NCI-H510A (cell line): ENCODE measurements at places on chromosomes 13 and 19.

DNA sequence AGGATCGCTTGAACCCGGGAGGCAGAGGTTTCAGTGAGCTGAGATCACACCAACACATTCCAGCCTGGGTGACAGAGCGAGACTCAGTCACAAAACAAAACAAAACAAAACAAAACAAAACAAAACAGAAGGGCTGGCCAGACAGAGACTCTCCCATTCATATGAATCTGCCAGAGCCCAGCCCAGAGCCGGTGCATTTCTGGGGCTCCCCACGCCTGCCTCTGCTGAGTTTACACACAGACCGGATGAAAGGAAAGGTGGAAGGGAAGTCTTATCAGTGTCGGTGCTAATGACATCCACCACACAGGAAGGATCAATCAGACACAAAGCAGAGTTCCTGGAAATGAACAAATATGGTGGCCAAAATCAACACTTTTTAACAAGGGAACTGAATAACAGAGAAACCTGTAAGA is 6.8 kb downstream of the TRAPPC6A start:
- no peak for DNase-seq

- no peak for DNase-seq
Measured at GRCh38 chr19:5345895-5346386, 5.3 kb upstream of the PTPRS start.

- no peak for DNase-seq
Measured at GRCh38 chr19:31485472-31485871, 136.2 kb upstream of the TSHZ3 start.

DNA sequence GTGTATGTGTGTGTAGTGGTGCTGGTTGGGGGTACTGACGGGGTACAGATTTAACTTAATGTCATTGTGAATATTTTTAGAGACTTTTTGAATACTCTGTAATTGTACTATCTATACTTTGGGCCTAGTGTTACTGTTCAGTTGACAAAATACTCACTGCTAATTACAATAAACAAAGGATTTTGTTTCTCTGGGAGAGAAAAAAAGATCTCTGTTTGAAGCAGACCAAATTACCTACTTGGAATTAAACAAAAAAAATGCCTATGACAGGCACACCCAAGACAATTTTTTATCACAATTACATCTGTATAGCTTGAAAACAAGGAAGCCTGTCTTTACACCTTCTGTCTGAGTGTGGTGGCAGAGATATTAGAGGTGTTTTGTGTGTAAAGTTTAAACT is 45.1 kb downstream of the OLFM4 start:
- no peak for DNase-seq

- no peak for DNase-seq
Measured at GRCh38 chr13:30403456-30403855, 18.8 kb upstream of the UBE2L5 start.

- DNase-seq = no peak
Measured at GRCh38 chr19:12665281-12665573, 1.3 kb downstream of the MAN2B1 start.

DNA sequence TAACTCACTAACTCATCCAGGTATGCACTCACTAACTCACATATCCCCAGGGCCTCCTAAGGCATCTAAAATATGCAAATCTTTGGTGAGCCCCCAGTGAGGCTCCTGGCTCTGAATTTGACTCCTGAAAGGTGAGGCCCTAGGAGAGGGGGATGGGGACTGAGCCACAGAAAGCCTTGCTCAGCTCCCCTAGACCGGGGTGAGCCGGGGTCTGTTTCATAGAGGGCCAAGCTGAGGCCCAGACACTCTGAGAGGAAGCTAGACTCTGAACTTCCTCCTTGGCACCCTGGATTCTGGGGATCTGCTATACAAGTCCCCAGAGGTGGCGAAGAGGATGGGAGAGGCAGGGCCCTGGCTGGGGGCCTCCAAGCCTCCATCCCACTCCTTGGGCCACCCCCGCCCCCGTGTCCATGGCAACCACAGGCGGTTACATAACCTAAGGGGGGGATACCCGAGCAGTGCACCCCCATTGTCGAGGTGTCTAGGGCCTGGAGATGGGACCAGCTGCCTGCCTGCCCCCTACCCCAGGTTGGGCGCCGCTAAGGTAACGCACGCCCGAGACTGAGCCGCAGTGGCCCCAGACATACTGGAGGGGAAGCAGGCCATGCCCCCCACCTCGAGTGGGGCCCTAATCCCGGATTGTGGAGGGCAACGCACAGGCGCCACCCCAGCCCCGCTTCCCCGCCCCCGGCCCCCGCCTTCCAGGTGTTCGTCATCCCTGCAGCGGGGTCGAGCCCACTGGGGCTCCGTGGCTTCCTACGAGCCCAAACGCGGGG is 646 bp downstream of the ABHD8 start:
- DNase-seq = no peak

- no peak for DNase-seq
Measured at GRCh38 chr13:51322826-51323225, 16.7 kb upstream of the SERPINE3 start.

DNA sequence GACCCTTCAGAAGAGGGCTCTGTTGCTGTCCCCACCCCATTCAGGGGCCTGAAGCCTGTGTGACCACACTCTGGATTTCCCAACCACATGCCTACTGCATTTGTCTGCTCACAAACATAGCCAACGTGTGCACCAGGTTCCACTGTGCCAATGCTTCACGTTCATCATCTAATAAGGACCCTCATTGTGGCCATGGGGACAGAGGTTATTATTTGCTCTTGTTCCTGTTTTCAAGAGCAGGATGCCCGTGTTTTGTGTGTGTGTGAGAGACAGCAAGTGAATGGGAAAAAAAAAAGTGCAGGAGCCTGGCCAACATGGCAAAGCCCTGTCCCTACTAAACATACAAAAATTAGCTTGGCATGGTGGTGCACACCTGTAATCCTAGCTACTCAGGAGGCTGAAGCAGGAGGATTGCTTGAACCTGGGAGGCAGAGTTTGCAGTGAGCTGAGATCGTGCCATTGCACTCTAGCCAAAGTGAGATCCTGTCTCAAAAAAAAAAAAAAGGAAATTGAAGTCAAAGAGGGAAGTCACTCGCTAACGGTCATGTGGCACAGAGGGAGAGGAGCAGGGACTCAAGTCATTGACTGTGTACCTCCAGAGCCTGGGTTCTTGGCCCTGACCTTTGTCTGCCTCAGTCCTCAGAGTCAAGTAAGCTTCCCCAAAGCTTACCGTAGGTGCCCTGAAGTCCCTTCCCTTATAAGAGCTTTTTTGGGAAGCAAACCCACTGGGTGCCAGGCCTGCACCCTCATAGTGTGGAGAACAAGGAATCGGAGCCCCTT is 6.9 kb downstream of the B3GNT8 start:
- no peak for DNase-seq

DNA sequence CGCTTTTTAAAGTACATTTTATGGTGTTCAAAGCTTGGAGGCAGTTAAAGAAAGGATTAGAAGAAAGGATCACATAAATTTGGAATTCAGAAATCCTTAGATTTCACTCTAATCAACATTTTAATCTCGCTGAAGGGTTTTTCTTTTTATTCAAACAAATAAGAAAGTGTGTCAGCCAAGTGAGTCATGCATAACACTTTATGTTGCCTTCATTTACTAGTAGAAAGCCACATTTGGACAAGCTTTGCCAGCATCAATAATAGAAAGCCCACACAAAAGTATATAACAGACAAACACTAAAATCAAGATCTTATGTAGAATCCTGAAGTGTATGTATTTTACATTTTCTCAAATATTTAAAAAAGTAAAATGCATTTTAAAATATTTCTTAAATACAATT is 154.9 kb upstream of the TRPC4 start:
- no peak for DNase-seq

DNA sequence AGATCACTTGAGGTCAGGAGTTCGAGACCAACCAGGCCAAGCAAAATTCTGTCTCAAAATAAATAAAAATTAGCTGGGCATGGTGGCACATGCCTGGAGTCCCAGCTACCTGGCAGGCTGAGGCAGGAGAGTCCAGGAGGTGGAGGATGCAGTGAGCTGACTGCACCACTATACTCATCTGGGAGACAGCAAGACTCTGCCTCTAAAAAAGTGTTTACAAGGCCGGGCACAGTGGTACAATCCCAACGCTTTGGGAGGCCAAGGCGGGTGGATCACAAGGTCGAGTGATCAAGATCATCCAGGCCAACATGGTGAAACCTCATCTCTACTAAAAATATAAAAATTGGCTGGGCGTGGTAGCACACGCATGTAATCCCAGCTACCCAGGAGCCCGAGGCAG is 4.2 kb upstream of the DAPK3 start:
- DNase-seq = no peak

GRCh38 chr19:11539495-11540365 is 1.1 kb downstream of the CNN1 start:
- no peak for DNase-seq

- DNase-seq = peak; percentile 95
Measured at GRCh38 chr19:17334414-17335409, at the start of gene ANO8. ANO8 (minus strand) TSS chr19:17334855; CDS start chr19:17334670, 185 bp downstream.

DNA sequence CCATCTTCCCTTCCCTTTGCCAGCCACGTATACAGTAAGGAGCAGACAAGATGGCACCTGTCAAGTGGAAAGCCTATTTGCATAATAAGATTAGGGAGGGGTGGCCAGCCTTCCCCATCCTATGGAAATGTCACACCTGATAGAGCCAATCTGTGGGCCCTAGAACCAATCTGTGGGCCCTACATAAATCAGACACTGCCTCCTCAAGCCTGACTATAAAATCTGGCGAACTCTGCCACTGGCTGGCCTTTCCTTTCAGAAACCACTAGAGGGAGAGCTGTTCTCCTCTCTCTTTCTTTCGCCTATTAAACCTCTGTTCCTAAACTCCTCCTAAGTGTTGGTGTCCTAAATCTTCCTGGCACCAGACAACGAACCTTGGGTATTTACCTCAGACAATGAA is 231.5 kb upstream of the KLHL1 start:
- no peak for DNase-seq

GRCh38 chr13:48505012-48505411 is 27.9 kb downstream of the RCBTB2 start:
- no peak for DNase-seq

DNA sequence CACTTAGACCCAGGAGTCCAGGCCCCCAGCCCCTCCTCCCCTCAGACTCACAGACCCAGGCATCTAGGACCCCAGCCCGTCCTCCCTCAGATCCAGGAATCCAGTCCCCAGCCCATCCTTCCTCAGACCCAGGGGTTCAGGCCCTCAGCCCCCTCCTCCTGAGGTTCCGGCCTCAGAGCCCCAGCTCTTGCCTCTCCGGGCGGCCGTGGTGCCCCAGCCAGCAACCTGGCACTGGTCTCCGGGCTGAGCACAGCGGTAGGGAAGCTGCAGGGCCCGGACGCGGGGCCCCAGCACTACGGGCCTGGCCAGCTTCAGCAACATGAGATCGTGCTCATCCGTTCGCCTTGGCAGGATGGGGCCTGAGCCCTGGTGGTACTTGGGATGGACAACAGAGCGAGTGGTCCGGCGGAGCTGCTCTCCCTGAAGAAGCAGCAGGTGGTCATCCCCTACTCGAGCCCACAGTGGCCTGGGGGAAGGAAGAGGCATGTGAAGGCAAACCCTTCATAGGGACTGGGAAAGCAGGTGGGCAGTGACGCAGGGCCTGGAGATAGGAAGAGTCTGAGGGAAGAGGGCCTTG is 3.7 kb downstream of the KLK10 start:
- DNase-seq = no peak

DNA sequence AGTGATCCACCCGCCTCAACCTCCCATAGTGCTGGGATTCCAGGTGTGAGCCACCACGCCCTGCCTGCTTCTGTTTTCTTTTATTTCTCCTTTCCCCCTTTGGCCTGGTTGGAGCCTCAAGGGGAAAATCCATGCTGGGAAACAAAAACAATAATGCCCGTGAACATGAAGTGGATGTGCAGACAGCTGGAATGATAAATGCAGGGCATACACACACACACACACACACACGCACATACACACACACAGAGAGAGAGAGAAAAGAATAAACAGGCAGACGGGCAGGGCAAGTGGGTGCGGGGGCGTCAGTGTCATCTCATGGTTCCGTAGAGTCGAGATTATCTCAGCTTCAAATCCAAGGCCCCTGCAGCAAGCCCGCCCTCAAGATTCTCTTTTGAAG is 4.4 kb upstream of the PLEKHF1 start:
- DNase-seq = no peak

- DNase-seq = no peak
Measured at GRCh38 chr13:62706048-62706447, 1290.4 kb upstream of the PCDH20 start.

DNA sequence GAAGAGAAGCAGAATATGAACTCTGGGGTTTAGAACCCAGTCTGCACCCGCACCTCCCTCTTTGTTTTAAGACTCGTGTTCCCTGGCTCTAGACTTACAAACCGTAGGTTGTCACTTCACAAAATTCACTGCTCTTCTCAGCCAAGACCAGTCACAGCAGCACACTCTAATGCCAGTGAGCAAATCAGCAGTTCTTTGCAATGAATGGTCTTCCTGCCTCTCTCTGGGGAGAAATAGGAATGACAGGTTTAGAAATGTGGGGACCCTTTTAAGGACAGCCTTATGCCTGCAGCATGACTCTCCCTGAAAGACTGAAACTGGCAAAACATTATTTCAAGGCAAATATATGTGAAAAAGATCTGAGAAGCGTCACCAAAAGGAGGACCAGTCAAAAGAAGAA is 156.9 kb downstream of the KCTD15 start:
- no peak for DNase-seq

GRCh38 chr19:3983936-3984583 is 1.2 kb downstream of the EEF2 start:
- DNase-seq = no peak

DNA sequence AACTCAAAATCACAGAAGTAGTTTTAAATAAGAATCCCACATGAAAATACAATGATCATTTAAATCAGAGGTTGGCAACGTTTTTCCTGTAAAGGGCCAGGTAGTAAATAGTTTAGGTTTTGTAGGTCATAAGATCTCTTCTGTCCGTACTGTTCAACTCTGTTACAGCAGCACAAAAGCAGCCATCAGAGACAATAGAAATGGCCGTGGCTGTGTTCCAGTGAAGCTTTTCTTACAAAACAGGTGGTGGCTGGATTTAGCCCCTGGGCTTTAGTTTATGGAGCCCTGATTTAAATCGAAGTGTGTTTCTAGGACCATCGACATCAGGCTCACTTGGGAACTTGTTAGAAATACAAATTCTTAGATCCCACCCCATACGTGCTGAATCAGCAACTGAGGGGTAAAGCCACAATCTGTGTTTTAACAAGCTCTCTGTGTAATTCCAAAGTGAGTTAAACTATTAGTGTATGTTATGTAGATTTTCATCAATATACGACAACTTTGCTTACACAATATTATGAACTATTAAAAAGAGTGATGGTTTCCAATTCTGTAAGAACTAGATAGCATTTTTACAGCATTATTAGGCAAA is 54.8 kb upstream of the MIR17HG start:
- DNase-seq = no peak

DNA sequence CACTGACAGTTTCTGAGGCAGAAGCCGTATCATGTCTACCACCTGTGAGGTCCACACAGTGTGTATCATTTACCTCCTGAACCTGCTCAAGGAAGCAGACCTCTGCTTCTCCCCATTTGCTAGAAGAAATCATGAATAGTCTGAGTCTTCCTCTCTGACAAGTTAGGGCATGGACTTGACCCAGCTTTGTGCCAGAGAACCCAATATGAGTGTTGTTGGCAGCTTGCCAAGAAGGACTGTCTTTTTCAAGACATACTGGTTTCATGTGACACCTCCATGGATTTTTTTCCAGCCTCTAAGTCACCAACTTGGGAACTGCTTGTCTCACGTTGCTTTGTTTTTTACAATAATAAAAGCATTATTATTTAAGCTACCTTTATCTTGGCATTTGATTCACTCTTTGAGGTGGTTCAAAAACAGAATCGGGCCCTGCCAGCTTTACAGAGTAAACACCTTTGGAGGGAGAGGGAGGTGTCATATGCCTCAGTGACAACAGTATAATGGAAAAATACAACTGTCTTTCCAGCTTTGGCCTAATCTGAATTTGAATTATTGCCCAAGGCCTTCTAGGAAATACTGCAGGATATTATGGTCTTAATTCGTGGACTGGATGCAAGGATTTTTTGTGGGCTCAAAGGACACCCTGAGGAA is 9.6 kb downstream of the ZNF211 start:
- DNase-seq = no peak
